ENCODE measurements at places on chromosomes 3 and 15.

GRCh38 chr3:19146685-19147650, 1.3 kb upstream of the KCNH8 start:
- peak; percentile 59 for DNase-seq

GRCh38 chr3:78604341-78604740, 1163.5 kb downstream of the ROBO1 start:
- no peak for DNase-seq

GRCh38 chr3:152196782-152197181, 71.9 kb upstream of the MBNL1 start:
- no peak for DNase-seq

- no peak for DNase-seq
These were observed 46.7 kb downstream of the EMC4 start for GRCh38 chr15:34271493-34271892.

DNA sequence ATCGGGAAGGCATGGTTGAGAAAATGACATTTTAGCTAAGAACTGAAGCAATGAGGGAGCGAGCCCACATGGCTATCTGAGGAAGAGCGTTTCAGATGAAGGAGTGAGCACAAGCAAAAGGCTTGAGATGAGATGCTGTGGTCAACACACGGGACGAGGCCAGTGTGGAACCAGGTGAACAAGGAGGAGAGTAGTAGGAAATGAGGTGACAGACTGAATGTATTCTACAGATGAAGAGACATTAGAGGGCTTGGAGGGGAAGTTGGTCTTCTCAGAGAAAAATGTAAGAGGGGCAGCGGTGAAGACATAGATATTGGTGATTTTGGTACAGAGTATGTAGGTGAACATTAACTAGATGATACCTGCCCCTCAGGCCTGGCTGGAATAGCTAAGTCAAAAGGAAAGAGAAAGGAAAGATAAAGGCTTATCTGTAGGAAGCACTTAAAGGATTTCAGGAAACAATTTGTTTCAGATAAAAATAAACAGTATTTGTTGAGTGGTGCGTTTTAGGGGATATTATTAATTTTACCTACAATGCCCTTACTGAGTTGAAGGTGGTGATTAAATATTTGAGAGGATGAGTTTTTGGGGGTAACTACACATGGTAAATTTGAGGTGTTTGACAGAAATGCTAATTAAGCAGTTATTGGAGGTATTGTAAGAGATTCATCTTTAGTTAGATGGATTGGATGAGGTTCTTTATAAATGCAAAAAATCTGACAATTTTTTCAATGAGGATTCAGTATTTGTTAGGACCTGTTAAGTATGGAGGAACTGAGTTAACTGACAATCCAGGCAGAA, 57.0 kb downstream of the SLTM start:
- no peak for DNase-seq

GRCh38 chr3:8153800-8154199, 347.8 kb upstream of the LMCD1 start:
- DNase-seq: no peak

GRCh38 chr3:163196245-163196644, 1699.6 kb downstream of the OTOL1 start:
- no peak for DNase-seq

GRCh38 chr3:24793896-24794295, 299.2 kb upstream of the THRB start:
- DNase-seq: no peak

- DNase-seq: no peak
These were observed 592.2 kb upstream of the TBL1XR1 start for GRCh38 chr3:177789500-177789899.

DNA sequence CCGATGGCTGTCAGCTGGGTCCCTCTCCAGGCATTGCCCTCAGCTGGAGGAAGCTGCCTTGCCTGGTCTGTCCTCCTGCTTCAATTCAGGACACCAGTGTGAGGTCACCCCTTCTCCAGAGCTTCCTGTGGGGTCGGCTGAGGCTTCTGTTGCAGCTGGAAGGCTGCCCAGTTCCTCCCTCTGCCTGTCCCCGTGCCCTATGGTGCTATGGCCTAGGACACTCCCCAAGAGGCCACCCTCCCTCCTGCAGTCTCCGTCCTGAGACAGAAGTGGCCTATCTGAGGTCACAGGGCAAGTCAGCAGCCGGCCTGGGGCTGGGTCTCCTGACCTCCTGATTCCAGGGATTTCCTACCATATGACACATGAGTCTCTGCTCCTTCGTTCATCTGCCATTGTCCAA, 57.9 kb downstream of the RASGRF1 start:
- no peak for DNase-seq

- no peak for DNase-seq
These were observed 23.4 kb downstream of the ADAMTS9 start for GRCh38 chr3:64664397-64664796.

- DNase-seq: no peak
These were observed 199.1 kb downstream of the LRRN1 start for GRCh38 chr3:3998140-3998922.

DNA sequence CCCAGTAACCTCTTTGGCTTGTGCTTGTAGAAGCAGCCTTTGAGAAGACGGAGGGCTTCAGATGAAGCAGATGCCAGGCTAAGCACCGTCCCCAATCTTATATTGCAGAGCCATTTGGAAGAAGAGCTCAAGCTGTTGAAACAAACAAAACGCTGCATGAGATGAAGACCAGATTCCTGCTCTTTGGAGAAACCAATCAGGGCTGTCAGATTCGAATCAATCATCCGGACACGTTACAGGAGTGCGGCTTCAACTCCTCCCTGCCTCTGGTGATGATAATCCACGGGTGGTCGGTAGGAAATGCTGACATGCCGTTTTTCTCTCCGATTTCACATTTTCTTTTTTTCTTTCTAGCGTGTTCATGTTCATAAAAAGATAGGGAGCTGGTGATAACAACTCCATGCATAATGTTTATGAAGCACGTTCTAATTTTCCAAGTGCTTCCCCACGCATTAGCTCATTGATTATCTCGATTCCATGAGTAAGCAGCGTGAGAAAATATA, 106.5 kb downstream of the LIPC start:
- no peak for DNase-seq

GRCh38 chr15:68416158-68416535, 15.8 kb downstream of the ITGA11 start:
- no peak for DNase-seq

- no peak for DNase-seq
These were observed 461 bp downstream of the PCYT1A start for GRCh38 chr3:196287090-196287439.

GRCh38 chr3:185687271-185687878, 101.3 kb downstream of the SENP2 start:
- DNase-seq: no peak

- DNase-seq: no peak
These were observed 287.8 kb upstream of the UMPS start for GRCh38 chr3:124442463-124442862.

DNA sequence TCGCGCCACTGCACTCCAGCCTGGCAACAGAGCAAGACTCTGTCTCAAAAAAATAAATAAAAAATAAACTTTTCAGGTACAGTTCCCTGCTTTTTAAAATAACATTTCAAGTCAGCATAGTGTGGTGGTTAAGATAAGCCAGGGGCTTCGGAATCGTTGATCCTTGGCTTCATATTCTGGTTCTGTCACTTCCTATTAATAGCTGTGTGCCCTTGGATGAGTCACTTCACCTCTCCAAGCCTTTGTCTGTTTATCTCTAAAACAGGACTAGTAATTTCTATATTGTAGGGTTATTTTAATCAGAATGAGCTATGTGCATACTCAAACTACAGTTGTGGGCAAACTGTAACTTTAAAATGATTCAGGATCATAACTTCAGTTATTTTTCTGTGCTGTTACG, 53.8 kb upstream of the SENP5 start:
- no peak for DNase-seq

GRCh38 chr15:100341239-100341749, 481 bp downstream of the ADAMTS17 start:
- DNase-seq: peak; percentile 28

DNA sequence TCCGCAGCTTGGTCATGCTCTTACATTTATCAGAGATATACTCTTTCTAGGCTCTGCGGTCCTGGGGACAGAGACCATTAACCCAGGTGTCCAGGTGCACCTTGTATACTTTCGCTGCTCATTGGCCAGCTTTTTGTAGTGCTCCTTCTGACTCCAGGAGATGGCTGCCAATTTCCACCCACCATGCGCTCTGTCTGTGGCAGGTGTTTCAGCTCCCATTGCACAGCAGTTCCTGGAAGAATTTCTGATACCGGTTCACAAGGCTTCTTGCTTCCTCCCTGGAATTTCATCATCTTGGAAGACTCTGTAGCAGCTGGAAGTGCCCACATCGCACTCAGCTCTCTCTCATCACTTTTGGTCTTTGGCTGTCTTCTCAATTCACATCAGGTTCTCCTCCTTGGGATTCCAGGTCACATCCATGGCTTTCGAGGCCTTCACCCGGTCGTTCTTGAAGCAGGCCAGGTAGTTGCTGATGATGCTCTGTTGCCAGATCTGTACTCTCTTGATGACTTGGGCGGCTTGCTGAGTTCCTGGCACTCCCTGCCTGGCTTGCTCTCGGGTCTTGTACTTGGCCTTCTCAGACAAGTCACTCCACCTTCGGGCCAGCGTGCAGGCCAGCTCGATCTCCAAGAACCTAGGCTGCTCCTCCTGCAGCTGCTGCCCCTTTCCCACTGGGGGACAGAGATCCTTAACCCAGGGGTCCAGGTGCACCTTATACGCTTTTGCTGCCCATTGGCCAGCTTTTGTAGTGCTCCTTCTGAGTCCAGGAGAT, 41.1 kb upstream of the ARL8B start:
- no peak for DNase-seq

Measured in stimulated activated CD8-positive, alpha-beta memory T cell treated with anti-CD3 and anti-CD28 coated beads, Interleukin-7, amount 100 ng/mL, for 4 hours (primary cell).